Central memory CD8-positive, alpha-beta T cell (primary cell): ENCODE measurements at places on chromosomes 1 and 21.

- DNase-seq = no peak
Measured at GRCh38 chr1:44154049-44154448, 12.6 kb upstream of the KLF18 start.

GRCh38 chr1:169460191-169460833 is 25.4 kb downstream of the SLC19A2 start:
- no peak for DNase-seq

- DNase-seq = no peak
Measured at GRCh38 chr1:110120960-110121561, 8.8 kb downstream of the UBL4B start.

- DNase-seq = no peak
Measured at GRCh38 chr1:156590326-156591180, 1.0 kb upstream of the NAXE start.

DNA sequence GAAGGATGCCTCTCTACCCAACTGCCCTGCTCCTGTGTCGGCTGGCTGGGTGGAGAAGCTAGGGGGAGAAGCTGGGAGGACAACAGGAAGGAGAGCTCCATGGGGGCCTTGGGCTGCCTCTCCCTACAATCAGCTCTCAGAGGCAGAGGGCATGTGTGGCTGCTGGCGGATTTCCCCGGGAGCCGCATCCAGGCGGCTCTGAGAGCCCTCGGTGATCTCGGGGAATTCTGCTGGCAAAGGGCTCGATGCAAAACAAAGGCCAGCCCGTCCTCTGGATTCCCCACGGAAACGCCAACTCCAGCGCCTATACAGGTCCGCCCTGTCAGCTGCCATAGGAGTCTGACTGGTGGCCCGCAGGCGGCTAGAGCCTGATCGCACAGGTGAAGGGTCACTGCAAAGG is 26.4 kb upstream of the EVA1B start:
- DNase-seq = no peak

DNA sequence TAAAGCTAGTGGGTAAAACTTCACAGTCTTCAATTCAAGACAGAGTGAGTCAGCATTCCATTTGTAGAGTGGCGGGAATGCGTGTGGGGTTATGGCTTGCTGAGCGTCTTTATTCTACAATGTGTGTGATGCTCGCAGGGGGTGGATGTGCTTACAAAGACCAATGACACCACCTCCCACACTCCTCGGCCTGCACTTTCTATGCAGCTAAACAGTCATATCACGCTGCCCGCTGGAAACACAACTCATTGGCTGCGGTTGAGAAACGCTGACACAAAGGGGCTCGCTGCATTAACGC is 298.5 kb downstream of the PCP4 start:
- DNase-seq = no peak

- no peak for DNase-seq
Measured at GRCh38 chr1:206839857-206840256, 25.6 kb upstream of the IL20 start.

- no peak for DNase-seq
Measured at GRCh38 chr1:95536501-95536900, 302.5 kb downstream of the RWDD3 start.

DNA sequence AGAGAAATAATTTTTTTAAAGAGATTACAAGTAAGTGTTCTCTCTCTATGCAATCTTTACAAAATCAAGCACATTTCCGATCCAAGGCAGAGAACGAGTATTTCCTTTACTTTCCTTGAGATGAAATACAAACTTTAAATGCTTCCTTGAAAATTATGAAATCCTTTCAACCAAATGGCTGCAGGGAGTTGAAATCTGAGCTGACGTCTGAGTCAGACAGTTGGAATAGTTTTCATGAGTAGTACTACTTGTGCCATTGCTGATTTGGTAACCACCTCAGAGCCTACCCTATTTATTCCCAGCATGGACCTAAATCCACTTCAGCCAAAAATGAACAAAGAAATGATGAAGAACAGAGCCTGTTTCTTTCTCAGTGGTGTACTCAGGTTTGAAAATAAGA is 183.6 kb downstream of the GIPC2 start:
- DNase-seq = no peak

DNA sequence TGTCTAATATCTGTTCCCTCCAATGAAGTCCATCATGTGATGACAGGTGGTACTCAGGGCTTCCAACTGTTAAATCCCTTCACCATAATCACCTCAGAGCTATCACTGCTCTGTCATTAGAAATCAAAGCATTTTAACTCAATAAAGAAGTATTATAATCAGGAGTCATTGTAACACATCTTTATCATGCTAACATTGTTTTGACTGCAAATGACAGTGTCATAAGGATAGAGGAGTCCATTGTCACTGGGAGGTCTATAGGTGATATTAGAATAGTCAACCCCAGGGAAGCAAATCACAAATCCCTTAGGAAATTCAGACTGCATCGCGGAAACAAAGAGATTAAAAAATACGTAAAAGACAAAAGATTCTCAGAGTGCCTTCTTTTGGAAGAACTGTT is 30.8 kb downstream of the LRRC53 start:
- DNase-seq = no peak

GRCh38 chr1:59013276-59013927 is 229.6 kb upstream of the JUN start:
- no peak for DNase-seq

GRCh38 chr1:207817778-207818751 is 66.2 kb downstream of the CD46 start:
- no peak for DNase-seq

DNA sequence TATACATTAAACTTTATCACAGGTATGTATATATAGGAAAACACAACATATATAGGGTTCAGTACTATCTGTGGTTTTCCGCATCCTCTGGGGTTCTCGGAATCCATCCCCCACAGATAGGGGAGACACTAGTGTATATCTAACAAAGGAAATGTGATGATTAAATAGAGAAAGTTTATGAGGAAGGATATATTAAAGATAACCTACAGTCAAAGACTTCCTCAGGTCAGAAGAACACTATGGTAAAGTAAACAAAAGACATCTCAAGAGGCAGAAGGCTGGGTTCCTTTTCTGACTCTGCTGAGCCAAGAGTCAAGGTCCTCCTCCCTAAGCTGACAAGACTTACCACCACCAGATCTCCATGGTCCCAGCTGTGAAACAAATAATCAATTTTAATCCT is 12.1 kb downstream of the USP24 start:
- DNase-seq = no peak

GRCh38 chr1:210340311-210340710 is 11.6 kb downstream of the HHAT start:
- no peak for DNase-seq

DNA sequence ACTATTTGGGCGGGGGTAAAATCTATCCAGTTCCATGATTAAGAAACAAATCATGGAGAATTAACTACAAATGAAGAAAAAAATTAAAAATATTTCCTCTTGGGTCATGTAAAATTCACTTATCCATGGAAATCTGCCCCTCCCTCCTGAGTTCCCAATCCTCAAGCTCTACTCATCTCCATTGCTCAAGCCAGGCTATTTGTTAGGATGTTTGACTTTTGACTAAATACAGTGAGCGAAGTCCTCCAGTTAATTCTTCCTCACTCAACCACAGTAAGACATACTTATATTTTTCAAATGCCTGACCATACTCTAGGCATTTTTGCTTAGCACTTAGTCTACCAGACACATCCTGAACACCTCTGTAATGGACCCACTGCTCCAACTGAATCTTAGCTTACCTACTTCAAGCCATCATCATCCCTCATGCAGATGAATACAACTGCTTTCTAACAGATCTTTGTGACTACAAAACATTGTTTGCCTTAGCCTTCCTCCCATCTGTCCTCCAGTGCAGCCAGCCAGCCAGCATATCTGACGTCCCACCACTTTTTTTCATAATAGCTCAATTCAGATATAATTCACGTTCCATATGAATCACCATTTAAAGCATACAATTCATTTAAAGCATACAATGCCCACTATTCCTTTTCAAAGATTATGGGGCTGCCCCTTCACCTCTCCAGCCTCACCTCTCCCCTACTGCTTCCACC is 154.2 kb downstream of the RERE start:
- no peak for DNase-seq

GRCh38 chr1:66405061-66405460 is 128.9 kb upstream of the SGIP1 start:
- no peak for DNase-seq

- no peak for DNase-seq
Measured at GRCh38 chr1:156766298-156767100, 836 bp upstream of the PRCC start.

GRCh38 chr1:181479137-181479745 is 4.1 kb upstream of the CACNA1E start:
- DNase-seq = no peak

DNA sequence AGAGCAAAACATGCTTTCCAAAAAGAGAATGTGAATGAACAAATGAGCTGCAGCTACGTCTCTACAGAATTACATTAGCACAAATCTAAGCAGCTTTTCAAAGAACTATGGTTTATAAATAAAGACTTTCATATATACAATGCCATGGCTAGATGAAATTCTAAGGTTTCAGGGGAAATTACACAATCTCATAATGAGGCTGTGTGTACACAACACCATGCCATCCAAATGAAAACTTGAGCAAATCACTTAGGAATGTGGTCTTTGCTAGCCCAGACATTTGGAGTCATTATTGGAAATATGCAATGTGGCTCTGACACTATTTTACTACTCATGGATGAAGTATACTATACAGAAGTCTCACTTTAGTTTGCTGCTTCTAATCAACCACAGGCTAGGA is 37.5 kb downstream of the SPAG17 start:
- no peak for DNase-seq

DNA sequence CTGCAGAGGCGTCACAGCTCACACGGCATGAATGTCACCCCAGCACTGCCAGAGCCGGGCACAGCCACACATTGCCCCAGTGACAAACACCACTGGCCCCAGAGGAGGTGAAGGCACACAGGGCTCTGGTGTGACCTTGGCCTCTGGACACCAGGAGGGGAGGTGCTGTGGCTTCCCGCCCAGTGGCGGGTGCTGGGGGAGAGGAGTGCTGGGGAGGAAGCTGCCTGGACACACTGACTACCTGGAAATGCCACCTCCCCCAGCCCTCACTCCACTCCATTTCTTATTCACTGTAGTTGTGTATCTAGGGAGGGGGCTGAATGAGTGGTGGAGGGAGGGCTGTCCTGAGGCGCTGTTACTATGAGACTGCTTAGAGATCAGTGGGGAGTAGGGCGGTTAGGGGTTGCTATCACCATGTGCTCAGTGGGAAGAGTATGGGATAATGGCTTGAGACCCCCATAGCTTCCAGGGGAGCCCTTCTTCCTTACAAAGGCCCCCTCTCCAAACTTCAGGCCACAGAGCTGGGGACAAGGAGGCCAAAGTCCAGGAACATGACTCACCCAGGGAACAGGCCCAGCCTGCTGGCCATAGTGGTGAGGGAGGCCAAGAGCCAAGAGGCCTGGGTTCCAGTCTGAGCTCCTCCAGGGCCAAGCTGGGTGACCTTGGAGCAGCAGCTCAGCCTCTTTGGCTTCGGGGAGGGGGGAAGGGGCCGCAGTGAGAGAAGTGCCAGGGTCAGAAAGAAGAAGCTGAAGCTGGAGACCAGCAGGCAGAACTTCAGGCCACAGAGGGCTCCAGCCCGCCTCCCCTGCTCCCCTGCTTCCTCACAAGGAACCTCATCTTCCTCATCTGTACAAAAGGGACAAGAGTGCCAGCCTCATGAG is 40.1 kb downstream of the AHDC1 start:
- no peak for DNase-seq
